Kidney tubule cell (primary cell): ENCODE measurements at places on chromosomes 6 and 20.

DNA sequence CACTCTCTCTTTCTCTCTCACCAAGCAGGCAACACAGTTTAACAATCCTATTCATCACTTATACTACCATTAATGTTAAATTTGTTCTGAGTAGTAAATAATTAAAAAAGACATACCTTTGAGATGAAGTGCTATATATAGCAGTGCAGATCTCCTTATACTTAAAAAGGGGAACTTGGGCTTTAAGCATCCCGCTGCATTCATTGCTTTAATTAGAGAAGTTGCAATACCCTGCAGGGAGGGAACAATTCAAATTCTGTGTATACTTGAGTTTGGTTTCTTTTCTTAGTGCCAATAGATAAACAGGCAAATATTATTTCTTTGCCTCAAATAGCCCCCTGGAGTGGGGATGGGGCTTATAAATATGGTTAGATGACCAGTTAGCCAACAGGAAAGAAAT, 10.8 kb upstream of the ZBTB24 start:
- no peak for DNase-seq

DNA sequence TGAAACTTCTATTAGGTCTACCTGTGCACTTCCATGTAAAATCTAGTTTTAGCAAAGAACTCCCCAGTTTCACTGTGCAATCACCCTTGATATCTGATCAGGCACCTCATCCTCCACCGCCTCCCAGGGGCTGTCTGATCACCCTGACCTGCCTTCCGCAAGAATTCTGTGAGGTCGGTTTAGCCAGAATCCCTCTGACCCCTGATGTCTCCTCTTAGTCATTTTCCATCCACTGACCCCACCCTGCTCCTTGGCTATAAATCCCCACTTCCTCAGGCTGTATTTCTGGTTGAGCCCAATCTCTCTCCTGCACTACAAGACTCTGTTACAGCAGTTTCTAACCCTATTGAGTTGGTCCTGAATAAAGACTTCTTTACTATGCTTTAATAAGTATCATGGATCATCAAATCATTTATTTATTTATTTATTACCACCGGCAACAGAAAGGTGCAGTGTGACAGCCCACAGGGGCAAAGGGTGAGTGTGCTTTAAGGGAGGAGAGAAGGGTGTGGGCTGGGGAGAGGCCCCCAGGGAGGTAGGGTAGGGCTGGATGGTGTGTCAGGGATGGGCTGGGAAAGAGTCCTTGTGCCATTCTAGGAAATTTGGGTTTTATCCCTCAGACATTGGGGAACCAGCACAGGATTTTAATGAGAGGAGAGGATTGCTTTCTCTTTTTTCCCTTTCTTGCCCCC, 11.2 kb upstream of the SERPINB6 start:
- DNase-seq, result no peak

DNA sequence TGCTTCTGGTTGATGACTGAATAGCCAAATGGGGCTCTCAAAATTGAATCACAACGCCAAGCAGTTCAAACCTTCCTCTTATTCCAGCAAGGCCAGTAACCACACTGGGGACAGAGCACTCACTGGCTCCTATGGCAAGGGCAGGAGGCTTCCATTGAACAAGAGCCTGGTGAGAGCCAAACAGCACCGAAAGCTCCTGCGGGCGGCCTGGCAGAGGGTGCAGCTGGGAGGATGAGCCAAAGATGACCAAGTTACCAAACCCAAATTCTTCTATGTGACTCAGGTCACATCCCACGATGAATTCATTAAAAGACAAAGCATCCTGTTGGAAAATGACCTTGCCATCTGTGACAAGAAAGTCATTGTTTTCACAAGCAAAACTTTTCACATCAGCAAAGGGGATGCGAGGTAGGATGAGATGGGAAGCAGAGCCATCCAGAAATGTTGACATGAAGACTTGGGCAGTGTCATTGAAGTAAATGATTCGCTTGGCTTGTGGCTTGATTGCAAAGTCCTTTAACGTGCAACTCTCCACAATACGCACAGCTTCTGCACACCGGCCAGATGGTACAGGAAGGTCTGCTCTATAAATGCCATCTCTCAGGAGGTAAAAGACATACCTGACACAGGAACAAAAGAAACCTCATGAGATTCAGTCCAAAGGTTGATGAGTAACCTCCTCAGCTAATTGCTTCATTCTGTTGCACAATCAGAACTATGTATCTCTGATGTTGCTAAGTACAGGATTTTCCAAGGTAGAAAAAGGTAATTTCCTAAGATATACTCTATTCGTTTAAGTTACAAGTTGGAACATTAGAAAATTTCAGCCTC, 36.3 kb downstream of the ROS1 start:
- peak; percentile 65 for DNase-seq

GRCh38 chr20:10453241-10453640, 18.1 kb downstream of the SLX4IP start:
- no peak for DNase-seq

DNA sequence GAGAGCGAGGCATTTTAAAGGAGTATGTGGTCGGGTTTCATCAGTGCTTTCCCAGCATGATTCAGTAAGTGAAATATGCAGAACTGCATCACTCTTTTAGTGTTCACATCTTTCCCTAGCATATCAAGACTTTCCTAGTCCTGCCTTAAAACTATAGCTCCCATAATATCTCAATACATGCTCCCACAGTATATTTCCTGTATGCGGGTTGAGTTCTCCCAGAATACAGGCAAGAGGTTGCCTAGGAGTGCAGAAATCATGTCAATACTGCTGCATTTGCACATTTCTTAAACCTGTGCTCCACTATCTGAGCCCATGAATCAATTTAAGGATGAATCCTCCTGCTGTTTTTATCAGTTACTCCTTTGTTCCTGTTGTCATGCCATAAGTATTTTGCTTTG, 386.6 kb upstream of the SLC35B3 start:
- DNase-seq, result no peak

DNA sequence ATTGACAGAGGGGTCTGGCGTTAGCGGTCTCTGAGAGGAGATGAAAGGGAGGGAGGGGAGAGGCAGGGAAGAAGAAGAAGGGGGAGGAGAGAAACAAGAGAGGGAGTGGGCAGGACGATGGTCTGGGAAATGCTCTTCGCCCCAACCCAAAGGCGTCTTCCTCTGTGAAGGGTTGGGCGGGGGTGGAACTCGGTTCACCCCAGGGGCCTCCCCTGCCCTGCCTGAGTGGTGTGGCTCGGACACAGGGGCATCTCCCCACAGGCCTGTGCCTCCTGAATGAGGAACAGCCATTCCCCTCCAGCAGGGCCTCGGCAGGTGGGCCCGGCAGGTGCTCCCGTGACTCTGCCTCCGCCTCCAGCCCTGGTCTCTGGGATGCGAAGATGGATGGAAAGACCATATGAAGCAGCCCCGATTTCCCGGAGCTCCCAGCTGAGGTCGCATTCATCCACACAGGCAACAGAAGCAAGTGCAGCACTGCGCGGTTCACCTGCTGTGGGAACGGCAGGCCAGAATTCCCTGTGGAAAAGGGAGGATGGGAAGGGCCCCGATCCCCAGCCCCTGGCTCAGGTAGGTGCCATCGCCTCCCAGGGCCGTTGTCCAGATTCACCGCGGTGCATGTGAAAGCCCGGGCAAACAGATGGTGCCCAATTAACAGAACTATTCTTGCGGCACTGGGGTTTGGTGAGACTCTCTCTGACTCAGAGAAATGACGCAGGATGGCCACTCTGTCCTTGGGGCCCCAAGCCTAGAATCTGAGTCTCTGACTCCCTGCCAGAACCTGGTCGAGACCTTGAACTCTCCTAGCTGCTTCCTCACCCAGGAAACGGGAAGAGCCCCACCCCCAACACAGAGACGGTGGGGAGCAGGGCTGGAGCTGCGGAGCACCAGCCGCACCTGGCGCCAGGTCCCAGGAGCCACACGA, 29.4 kb upstream of the RPS6KA2 start:
- DNase-seq, result peak; percentile 68

DNA sequence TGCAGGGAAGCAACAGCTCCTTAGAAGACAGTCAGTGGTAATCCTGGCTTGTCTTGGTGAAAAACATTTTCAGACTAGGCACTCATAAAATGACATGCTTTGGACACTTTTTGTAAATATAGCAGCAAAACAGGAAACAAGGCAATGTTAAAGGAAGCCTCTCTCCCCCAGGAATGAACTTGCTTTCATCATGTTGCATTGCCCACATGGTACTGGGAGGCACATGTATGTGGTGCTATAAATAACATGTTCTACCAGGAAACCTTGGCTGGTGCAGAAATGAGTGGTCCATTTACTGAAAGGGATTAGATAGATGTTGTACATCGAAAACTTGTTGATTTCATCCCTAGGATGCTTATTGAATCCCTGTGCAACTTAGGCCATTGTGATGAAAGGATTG, 121.4 kb upstream of the RREB1 start:
- no peak for DNase-seq

DNA sequence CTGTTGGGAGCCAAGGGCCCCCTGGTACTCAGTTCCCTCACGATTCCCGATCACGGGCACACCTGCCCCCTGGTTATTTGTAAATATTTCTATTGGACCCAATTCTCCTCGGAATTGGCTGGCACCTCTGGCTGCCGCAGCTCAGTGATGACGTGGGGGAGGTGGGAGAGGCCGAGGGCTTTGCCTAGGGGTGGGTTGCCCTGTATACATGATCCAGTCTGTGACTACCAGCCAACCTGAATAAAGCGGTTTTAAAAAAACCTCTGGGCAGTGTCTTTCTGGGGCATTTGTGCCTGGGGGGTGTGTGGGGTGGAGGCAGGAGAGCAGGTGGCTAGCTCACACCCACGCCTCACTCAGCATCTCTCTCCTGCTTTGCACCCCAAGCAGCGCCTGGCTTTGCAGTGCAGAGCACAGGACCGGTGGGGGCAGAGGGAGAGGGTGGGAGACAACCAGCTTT, 42.2 kb downstream of the VSTM2L start:
- DNase-seq, result no peak

GRCh38 chr20:44288252-44288651, 22.8 kb downstream of the FITM2 start:
- DNase-seq, result no peak

GRCh38 chr6:19812512-19813119, 24.6 kb upstream of the ID4 start:
- DNase-seq, result peak; percentile 65

- DNase-seq, result peak; percentile 40
Observed at GRCh38 chr6:111679126-111679858, 73.6 kb upstream of the TRAF3IP2 start.

DNA sequence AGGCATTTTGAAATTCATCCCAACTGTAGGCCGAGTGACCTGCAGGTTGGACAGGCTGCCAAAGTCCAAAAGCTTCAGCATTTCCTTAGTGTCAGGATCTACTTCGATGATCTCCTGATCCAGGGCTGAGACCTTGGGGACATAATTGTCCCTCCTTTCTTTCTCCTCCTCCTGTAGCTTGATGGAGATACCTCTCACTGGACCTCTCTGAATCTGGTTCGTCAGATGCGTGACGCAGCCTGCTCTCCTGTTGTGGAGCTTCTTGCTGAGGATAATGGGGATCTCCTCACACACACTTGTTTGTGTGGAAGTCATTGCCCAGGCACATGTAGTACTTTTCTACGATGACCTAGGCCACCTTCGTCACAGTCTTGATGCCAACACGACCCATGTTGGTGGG, 1.5 kb upstream of the MAS1L start:
- DNase-seq, result no peak

DNA sequence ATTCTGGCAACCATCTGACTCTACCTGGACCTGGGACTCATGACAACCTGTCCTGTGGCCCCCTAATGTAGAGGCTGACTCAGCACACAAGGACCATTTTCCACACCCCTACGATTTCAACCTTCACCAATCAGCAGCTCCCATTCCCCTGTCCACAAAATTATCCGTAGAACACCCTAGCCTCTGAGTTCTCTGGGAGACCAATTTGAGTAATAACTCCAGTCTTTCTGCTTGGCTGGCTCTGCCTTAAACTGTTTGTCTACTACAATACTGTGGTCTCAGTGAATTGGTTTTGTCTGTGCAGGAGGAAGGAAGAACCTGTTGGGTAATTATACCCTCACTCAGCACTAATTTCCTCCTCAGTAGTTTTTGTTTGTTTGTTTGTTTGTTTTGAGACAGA, 99.3 kb upstream of the MRPS10 start:
- DNase-seq, result peak; percentile 64

DNA sequence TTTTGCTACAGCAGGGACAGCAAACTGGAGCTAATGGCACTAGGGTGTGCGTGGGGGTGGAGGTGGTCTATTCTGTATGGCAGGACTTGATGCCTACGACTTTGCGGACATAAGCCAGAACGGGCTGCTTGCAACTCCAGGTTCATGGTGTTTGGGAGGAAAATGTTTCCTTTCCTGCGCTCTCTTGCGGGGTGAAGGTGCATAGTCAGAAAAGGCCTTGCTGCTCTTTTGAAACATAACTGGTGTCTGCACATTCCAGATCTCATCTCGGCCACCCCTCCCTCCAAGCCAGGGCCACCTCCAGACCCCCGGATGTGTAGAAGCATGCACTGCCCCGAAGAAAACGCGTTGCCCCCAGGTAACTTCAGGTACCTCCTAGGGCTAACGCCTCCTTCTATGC, 8.1 kb downstream of the FOXA2 start:
- no peak for DNase-seq

- no peak for DNase-seq
Observed at GRCh38 chr20:4013041-4013440, 2.3 kb downstream of the RNF24 start.

GRCh38 chr20:50992733-50993457, 30.0 kb downstream of the KCNG1 start:
- DNase-seq, result peak; percentile 62

GRCh38 chr6:105213272-105213671, 33.5 kb upstream of the POPDC3 start:
- no peak for DNase-seq

- no peak for DNase-seq
Observed at GRCh38 chr6:14841901-14842421, 403.9 kb upstream of the JARID2 start.

DNA sequence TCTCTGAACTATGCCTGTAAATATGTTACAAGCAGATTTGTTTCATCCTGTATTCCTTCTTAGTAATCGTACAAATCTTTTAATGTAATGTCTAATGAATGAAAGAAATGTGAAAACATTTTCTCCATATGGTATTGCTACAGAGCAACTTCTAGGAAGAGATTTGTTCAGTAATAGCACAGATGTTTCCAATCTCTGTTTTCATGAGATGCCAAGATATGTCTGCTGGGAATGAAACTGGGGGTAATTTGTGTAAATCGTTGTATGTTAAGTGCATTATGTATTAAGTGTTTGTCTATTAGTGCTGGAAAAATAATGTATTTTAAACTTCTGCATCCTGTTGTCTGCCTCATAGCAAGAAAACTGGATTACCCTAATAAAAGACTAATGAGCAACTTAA, 722.2 kb upstream of the EYS start:
- no peak for DNase-seq

DNA sequence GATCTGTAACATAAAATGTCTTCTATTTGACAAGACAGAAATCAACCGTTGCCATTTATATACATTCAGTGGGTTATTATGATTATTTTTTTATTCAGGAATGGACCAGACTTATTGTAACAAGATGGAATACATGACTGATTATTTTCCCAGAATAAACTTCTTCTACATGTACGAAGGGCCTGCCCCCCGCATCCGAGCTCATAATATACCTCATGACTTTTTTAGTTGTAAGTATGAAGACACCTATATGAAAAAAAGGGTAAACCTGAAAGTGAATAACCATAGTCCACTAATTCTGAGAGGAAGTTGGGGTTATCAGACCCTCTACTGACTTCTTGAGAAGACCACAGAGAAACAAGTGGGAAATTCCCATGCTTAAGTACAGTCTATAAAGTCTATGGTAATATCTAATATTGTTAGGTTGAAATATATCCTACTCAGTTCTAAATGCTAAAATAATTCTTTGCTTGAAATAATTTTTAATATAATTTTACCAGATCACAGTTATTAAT, 15.9 kb downstream of the OR2A4 start:
- DNase-seq, result no peak

GRCh38 chr6:22383016-22383415, 86.2 kb upstream of the PRL start:
- DNase-seq, result peak; percentile 7
